ENCODE measurements at places on chromosomes 16 and 17.

DNA sequence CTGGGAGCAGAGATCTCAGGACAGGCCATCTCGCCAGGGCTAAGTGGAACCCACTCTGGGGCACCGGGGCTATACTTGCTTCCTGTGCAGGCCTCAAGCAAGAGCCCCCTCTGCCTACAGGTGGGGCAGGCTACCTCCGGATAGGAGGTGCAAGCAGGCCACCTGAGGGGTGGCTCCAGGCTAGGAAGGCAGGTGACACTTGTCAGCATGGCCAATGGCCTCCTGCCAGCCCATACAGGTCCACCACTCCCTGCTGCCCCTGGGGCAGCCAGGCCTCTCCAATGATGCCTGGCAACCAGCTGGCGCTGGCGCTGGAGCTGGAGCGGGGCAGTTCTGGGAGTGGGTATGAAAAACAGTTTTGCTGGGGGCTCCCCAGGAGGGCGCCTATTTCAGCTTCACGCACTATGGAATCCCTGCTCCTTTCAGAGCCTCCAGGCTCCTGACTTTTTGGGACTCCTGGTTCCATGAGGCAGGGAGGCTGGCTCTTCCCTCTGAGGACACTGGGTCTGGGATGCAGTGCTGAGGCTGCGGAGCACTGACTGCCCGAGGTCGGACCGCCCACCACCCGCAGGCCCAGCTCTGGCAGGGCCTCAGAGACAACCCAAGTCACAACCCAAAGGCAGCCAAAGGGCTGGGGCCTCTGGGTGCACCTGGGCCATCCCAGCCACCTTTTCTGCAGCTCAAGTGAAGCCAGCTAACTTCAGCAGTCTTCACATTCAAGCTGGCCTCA is 8.4 kb upstream of the SREBF1 start:
- ATAC-seq = no peak

GRCh38 chr17:75400326-75400939 is 5.0 kb downstream of the GRB2 start:
- no peak for ATAC-seq

- ATAC-seq = no peak
These were observed at the start of gene COL1A1 for GRCh38 chr17:50201276-50201854. Gene COL1A1 (minus strand): TSS chr17:50201631. CDS start chr17:50201513, 118 bp downstream.

GRCh38 chr16:668519-669171 is 713 bp downstream of the RHOT2 start:
- ATAC-seq = peak; percentile 15

DNA sequence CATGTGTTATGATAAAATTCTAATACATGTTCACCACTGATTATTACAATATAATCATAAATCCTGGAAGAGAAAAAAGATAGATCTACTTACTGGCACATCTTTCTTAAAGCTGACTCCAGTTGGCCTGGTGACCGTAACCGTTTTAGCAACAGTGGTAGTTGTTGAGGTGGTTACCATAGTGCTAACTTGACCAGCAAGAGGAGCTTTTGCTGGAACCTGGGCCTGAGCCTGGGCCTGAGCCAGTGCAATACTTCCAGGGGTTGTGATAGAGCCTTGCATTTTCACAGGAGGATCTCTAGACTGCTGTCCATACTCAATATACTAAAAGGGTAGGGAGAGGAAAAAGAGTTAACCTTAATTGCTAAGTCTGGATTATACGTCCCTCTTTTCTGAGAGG is 36.2 kb downstream of the SETD6 start:
- ATAC-seq = no peak

- ATAC-seq = no peak
These were observed 286.2 kb upstream of the FOXF1 start for GRCh38 chr16:86224126-86224525.

Data from activated T-helper 17 cell treated with anti-CD3 and anti-CD28 coated beads, Interleukin-2, amount 50 U/mL, for 72 hours (primary cell).